ENCODE measurements at places on chromosomes 16 and 17. TPM values are rescaled to one million over a fixed set of nuclear protein-coding genes. Genes with fewer than 3 reads are reported as not detected.

The CETP gene
- not detected for total RNA-seq

The CBFB gene
- total RNA-seq: 197 TPM

The TNFRSF17 gene
- not detected for total RNA-seq

The TP53TG3 gene
- not detected for total RNA-seq

The GPR179 gene
- under 0.01 TPM for total RNA-seq

The IL21R gene
- total RNA-seq: 5.2 TPM

The RAPGEFL1 gene
- total RNA-seq: 1.7 TPM

The CCL17 gene
- not detected for total RNA-seq

The CLEC19A gene
- total RNA-seq: not detected

The ABCA3 gene
- 0.89 TPM for total RNA-seq

The LGALS9B gene
- not detected for total RNA-seq

The INCA1 gene
- 0.11 TPM for total RNA-seq

The ALOX15B gene
- total RNA-seq: not detected

The RHOT1 gene
- total RNA-seq: 45.6 TPM

The OSGIN1 gene
- total RNA-seq: 3.5 TPM

The BEAN1 gene
- total RNA-seq: 0.12 TPM

The NGFR gene
- total RNA-seq: 0.12 TPM

The PGP gene
- total RNA-seq: 24.5 TPM

The CTRL gene
- 0.33 TPM for total RNA-seq

The HIGD1B gene
- total RNA-seq: not detected

The SPNS3 gene
- not detected for total RNA-seq

The UNC45B gene
- total RNA-seq: not detected

The EIF5A gene
- total RNA-seq: 450 TPM

The NTN3 gene
- total RNA-seq: 2.4 TPM

The AGRP gene
- total RNA-seq: not detected

The SCNN1B gene
- not detected for total RNA-seq

The STX1B gene
- 2.5 TPM for total RNA-seq

The TAC4 gene
- not detected for total RNA-seq

The C16orf89 gene
- total RNA-seq: 0.12 TPM

The PRAC2 gene
- total RNA-seq: not detected

The DNAAF8 gene
- 0.44 TPM for total RNA-seq

The C17orf67 gene
- 0.87 TPM for total RNA-seq

All from uterine smooth muscle cell (primary cell).